Bone marrow (tissue), 2 donors: ENCODE measurements at places on chromosomes 16 and 17.

- DNase-seq, result no peak
Observed at GRCh38 chr17:62859146-62859545, 51.0 kb upstream of the MARCHF10 start.

- DNase-seq, result no peak
Observed at GRCh38 chr17:32497431-32498205, 10.8 kb downstream of the CDK5R1 start.

DNA sequence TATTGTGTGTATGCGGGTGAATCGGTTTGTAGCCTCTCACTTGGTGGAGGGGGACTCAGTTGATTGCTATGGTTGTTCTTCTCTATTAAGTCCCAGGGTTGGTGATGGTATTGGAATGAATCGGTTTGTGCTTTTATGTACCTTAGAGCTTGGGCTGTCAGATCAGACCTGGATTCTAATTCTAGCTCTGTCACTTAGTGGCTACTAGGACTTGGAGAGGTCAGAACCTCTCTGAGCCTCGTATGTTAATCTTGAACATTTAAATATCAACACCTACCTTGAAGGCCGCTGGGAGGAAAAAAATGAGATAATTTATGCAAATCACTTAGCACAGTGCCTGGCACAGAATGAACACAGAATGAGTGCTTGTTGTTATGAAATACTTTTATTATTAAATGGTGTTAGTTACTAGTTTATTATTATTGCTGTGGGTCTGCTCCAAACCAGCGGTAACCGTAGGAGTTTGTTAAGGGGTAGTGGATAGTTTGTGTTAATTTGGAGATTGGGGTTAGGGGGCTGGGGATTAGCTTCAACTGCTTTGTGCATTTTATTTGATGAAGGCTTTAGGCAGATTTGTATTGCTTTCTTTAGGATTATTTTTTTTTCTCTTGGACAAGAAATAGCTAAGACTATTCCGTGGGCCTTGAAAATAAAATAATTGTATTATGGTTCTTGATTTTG, 3.5 kb downstream of the KDM6B start:
- no peak for DNase-seq

GRCh38 chr16:14020141-14020540, 51.0 kb upstream of the MRTFB start:
- no peak for DNase-seq

GRCh38 chr17:44989552-44990138, 21.5 kb upstream of the C1QL1 start:
- no peak for DNase-seq

GRCh38 chr17:9937241-9937761, 32.2 kb upstream of the RCVRN start:
- no peak for DNase-seq

- no peak for DNase-seq
Observed at GRCh38 chr16:55367866-55368603, 44.0 kb downstream of the IRX6 start.

GRCh38 chr17:17830740-17831207, 6.0 kb downstream of the SREBF1 start:
- no peak for DNase-seq

- DNase-seq, result no peak
Observed at GRCh38 chr17:64032081-64032480, 11.6 kb upstream of the ICAM2 start.

DNA sequence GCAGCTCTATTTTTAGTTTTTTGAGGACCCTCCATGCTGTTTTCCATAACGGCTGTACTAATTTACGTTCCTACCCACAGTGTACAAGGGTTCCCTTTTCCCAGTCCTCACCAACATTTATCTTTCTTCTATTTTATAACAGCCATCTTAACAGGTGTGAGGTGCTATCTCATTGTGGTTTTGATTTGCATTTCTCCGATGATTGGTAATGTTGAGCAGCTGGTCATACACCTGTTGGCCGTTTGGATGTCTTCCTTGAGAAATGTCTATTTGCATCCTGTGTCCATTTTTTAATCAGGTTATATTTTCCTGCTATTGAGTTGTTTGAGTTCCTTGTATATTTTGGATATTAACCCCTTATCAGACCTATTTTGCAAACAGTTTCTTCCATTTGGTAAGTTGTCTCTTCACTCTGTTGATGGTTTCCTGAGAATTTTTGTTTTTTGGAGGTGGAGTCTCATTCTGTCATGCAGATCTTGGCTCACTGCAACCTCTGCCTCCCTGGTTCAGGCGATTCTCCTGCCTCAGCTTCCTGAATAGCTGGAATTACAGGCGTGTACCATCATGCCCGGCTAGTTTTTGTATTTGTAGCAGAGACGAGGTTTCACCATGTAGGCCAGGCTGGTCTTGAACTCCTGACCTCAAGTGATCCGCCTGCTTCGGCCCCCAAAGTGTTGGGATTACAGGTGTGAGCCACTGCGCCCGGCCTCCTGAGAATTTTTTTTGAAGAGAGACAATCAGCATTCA, 279.6 kb downstream of the SNX29 start:
- DNase-seq, result no peak

DNA sequence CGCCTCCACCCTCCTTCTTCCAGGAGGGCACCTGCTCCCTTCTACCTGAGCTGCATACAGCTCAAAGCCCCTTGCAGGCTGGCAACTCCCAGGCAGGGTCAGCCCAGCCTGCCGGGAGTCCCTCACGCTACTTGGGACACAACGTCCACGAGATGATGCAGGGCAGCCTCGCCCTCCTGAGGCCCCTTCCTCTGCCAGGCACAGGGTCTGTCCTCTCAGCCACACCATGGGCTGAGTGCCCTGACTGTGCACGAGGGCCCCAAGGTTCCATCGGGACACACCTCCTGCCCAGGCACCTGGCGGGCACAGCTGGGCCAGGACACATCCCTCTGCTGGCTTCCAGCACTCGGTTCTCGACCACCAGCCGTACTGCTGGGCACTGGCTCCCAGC, 30.9 kb upstream of the ZC3H18 start:
- DNase-seq, result no peak

DNA sequence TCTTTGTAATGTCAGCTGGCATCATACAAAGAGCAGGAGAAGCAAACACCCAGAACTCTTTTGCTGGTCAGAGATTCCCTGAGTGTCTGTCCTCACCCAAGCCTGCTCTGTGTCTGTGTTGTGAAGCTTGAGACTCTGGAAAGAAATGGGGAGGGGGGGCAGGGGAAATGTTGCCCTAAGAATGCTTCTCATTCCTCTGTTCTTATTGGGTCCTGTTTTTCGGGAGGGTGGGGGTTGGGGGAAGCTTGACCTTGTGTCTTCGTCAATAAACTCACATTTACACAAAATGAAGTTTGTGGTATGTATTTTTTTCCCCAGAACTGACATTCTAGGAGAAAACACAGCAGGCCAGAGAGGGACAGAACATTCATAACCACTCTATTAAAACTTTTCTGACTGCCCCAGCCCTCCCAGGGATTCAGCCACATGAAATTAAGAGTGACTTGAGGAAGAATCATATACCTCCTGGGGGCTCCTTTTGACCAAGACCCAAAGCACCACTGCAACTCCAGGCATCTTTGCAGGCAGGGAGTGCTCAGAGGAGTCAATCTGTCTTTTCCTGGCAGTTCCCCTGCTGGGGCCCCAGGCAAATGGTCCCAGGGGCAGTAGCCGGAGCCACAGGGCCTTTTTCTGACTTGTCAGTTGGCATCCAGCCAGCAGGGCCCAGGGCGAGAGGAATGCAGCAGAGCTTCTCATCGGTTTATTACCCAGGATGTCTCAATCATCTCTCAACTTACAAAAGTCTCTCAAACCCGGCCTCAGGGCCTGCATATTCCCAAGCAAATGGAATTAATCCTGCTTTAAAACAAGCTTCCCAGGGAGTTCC, 5.1 kb upstream of the RASL10B start:
- DNase-seq, result no peak

GRCh38 chr16:21598701-21599121, 666 bp upstream of the METTL9 start:
- peak; percentile 32 for DNase-seq

DNA sequence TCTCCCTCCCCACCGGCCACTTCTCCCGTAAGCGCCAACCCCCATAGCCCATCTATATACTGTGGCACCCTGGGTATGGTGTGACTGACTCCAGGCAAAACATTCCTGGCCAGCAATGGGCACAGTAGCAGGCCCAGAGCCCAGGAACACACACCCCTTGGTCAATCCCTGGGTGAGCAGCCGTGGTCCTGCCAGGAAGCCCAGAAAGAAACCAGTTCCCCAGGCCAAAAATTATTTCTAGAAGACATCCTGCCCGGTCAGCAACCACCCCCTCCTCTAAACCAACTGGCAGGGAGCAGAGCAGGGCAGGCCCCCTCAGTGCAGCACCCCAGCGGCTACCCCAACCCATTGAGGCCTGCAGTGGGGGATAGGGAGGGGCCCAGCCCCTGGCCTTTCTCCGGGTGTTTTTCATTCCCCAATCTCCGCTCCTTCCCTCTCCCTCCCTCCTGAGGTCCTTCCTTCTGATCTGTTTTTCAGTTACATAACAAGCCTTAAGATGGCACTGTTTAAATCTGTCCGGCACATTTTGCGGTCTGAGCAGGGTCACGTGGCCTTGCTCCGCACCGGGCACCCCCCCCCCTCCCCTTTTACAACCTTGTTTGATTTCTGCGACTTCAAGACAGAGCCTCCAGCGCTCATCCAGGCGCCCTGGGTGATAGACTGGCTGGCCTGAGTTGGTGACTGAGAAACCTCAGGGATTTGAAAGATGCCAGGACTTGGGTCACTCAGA, 2.0 kb downstream of the NPTX1 start:
- no peak for DNase-seq

GRCh38 chr17:51258756-51259563, 889 bp downstream of the MBTD1 start:
- DNase-seq, result no peak
